ENCODE measurements at places on chromosomes 6 and 20. TPM values are rescaled to one million over a fixed set of nuclear protein-coding genes. Genes with fewer than 3 reads are reported as not detected.

DNA sequence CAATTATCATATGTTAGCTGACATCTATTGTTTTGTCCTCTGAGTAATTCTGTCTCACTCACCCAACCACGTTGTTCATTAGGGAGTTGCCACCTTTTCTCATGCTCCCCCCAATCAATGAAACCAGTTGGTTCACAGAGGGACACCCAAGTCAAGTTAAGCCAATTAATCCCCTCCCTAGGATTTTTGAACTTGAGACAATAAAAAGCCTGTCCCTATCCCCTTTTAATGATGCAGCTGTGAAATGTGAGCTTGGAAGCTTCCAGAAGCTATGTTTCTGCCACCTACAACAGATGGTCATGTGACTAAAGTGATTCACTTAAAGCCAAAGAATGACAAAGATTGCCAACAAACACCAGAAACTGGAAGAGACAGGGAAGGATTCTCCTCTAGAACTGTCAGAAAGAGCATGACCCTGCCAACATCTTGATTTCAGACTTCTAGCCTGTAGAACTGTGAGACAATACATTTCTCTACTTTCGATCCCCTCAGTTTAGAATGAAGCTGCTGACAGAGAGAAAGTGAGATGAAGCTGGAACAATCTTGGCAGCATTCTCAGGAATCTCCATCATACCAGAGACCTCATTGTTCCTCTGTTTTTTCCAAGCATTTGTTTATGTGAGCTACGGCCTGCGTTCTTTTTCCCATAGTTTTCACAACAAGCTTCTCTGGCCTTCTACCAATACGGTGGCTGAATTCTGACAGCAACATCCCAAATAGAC is 57.8 kb upstream of the TPD52L1 start:
- DNase-seq = no peak

BMP6 gene
- total RNA-seq = 0.98 TPM

DNA sequence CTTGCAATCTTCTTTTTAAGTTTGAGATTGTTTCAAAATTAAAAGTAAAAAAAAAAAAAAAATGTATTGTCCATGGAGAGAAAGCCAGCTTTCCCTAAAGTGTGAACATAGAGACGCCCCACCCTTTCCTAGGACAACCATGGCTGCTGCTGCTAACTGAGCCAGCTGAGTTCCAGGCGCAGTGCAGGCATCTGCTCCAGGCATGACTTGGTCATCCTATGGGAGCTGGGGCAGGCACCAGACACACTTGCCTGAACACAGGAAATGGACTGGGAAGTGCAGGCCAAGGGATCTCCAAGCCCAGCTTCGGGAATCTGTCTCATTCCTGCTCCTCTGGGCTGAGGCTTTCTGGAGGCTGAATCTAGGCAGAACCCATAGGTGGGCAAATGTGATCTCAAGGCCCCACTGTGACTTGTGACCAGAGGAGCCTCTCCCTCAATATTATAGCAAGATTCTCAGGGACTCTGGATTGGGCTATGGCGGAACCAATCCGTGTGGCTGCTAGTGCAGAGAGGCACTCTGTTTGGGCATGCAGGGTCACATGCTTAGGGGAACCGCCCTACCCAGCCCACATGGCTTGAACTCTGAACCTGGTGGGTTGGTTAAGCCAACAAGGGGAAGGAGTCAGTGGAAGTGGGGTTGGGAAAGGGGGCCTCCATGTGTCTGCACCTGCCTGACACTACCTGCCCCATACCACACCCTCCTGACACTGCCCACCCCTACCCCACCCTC is 138.2 kb upstream of the CST7 start:
- no peak for DNase-seq

GRCh38 chr20:22214296-22214695 is 370.1 kb downstream of the FOXA2 start:
- DNase-seq = no peak

IRF4 gene
- 2.8 TPM for total RNA-seq

DNA sequence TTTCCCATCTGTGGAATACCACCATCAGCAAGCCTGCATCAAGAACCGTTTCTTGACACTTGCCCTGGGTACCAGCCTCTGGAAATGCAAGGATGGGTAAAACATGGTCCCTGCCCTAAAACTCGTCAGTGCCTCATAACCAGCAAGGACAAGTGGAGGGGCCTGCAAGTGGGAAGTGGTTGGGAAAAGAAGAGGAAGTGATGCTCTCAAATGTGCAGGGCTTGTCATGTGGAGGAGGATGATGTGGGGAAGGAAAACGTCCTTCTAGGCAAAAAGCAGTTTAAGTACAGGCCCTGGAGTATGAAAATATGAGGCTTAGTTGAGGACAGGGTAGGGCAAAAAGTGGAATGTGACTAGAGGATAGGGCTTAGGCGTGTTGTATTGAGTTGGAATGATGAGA is 19.0 kb downstream of the RREB1 start:
- DNase-seq = no peak

CBLN4 gene
- total RNA-seq = not detected

DNA sequence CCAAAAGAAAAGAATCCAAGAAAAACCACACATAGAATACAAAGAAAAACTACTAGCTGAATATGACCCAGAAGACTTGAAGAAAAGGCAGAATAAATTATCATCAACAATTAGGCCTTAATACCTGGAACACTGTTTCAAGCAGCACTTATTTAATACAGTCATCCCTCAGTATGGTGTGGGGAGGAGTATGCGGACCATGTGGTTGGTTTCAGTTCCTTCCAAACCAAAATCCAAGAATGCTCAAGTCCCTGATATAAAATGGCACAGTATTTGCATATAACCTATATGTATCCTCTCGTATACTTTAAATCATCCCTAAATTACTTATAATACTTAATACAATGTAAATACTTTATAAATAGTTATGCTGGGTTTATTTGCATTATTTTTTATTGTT is 16.1 kb downstream of the CDK19 start:
- no peak for DNase-seq

DNA sequence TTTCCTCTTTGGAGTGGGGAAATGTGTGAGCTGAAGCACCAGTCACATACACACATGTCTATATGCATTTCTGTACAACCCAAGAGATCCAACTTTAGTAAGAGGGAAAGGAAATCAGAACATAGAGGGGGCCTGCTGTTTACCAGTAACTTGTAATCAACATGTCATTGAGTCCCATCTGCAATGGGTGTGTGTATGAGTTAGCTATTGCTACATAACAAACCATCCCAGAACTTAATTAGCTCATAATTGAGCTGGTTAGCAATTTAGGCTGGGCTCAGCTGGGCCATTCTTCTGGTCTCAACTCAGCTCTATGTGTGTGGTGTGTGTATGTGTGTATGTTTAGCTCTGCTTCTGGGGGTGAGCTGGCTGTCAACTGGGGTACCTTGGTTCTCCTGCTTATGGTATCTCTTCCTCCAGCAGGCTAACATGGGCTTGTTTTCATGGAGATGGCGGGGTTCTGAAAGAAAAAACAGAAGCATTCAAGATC is 10.3 kb upstream of the RPP40 start:
- no peak for DNase-seq

GRCh38 chr6:128512296-128512695 is 8.1 kb downstream of the PTPRK start:
- DNase-seq = no peak

CCND3 gene
- 60.0 TPM for total RNA-seq

DNAH8 gene
- total RNA-seq = not detected

DNA sequence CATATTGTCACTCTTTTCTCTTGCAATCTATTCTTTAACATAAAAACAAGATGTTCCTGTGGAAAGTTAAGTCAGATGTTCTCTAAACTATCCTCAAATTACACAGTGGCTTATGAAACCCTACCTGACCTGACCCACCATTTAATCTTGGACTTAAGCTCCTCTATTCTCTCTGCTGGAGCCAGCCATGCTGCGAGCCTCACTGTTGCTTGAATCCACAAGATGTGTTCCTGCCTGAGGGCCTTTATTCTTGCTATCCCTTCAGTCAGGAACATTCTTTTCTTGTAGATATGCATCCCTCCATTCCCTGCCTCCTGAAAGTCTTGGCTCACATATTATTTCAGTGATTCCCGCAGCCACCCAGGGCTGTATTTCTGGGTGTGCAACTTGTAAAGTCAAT is 283.2 kb downstream of the EPHA7 start:
- no peak for DNase-seq

- no peak for DNase-seq
Observed at GRCh38 chr20:48407710-48408109, 420.1 kb downstream of the PREX1 start.

GRCh38 chr6:69866770-69867638 is 648 bp downstream of the COL19A1 start:
- DNase-seq = peak; percentile 38

- DNase-seq = no peak
Observed at GRCh38 chr6:7646394-7646793, 56.4 kb downstream of the SNRNP48 start.

DNA sequence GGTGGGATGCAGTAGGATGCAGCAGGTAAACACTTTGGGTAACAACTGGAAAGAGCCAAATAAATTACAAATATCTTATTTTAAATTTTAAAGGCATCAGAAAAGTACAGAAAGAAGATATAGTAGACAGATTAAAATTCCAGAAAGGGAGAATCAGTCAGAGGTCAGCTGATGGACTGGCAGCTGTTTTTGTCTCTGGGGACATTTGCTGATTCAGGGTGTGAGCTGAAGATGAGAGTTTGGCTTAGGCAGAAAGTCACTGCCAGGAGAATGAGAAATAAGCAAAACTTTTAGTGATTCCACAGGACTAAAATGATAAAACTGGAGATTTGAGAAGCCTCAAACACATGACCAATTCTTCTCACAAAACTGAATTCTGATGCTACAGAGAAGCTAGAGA is 39.5 kb downstream of the AHI1 start:
- peak; percentile 15 for DNase-seq

- no peak for DNase-seq
Observed at GRCh38 chr20:17227219-17227575, 357 bp downstream of the PCSK2 start.

GRCh38 chr20:18215566-18215965 is 72.8 kb upstream of the ZNF133 start:
- DNase-seq = no peak

ACTR5 gene
- total RNA-seq = 8.1 TPM

FIG4 gene
- 15.9 TPM for total RNA-seq

CALHM5 gene
- total RNA-seq = 0.85 TPM

Data from mucosa of descending colon (tissue), 3 donors.